ENCODE measurements at places on chromosomes 4 and X. TPM values are rescaled to one million over a fixed set of nuclear protein-coding genes. Genes with fewer than 3 reads are reported as not detected.

GRCh38 chrX:151396042-151396824 lies 773 bp upstream of the VMA21 start:
- DNase-seq: no peak

- DNase-seq: no peak
Observed at GRCh38 chr4:2962614-2963174, 512 bp downstream of the NOP14 start.

GRCh38 chr4:140826701-140827027 lies 70.5 kb upstream of the TBC1D9 start:
- DNase-seq: no peak

Gene SLITRK4
- total RNA-seq: 6.9 TPM

DNA sequence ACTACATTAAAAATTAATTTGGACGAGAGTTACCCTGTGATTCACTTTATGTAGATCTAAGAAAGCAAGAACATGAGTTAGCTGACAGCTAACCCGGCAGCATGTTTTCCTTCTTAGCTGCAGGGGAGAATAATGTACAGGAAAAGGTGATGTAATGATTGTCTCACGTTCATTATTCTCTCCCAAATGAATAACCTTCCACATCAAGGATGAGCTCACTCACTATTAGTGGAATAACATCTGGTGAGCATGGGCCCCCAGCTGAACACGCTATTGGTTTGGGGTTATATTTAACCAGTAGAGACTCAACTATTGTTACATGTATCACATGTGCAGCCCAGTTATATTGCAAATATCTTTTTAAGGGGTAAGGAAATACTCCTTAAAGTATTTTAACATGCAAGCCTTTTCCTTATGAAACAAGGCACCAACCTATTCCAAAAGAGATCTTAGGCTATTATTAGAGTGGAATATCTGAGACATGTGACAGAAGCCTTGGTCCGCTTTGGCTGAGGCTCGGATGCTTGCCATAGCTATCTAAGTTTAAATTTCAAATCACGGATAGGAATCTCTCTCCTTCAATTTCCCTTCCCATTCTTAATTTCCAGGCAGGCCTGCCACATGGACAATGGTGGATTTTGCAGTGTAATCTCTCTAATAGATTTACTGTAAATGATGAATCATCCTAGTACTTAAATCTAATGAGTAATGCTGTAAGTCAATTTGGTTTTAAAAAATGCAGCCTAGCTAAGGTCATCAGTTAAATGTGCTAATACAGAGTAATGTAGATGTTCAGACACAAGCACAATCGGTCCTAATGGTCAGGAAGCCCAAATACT lies 99.0 kb upstream of the OTUD4 start:
- DNase-seq: no peak

DNA sequence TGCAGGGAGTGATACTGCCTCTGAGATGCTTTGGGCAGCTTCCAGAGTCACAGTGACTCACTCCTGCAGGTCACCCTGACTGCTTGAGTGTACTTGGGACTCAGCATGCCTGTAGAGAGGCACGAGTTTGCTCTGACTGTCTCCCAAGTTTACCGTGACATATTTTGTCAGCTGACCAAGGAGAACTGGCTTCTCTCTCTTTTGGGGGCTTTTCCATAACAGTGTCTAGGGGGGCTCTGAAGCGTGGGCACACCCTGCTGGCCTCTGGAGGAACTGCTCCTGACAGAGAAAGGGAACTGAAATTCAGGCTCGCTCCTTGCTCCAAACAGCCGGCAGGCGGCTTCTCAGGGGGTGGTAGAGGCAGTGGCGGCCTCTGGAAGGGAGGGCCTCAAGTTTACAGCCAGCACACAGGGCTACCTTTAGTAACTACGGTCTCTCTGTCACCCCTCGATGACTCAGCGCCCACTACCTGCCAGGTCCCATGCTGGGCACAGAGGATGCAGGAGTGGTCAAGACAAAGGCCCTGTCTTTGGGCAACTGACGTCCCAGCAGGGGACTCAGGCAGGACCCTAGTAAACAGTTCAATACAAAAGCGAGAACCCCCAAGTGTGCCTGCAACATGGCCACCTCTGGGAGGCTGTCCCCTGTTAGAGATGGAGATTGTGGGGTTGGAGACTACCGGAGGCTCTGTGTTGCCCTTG lies 17.8 kb downstream of the ZNF185 start:
- DNase-seq: no peak

Gene TLR1
- total RNA-seq: 16.5 TPM

DNA sequence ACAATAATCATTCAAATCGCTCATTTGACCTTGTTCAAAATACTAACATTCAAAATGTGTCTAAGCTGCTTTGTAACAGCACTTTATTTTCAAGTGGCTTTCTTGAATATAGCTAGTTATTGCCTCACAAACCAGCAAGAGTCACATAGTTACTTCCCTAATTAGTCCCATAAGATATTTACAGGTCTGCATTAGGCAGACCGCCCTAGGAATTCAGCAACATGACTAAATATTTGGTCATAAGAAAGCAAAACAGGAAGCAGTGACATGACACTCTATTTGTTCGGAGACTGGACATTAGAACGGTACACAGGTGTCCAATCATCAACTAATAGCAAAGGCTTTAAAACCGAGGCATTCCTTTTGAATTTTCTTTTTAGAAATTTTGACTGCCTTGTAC lies 262.0 kb downstream of the COL25A1 start:
- no peak for DNase-seq

- DNase-seq: no peak
Observed at GRCh38 chr4:107966903-107967302, 22.8 kb upstream of the HADH start.

GRCh38 chr4:139299536-139299935 lies 1.8 kb upstream of the NAA15 start:
- no peak for DNase-seq

Gene PDK3
- 27.5 TPM for total RNA-seq

DNA sequence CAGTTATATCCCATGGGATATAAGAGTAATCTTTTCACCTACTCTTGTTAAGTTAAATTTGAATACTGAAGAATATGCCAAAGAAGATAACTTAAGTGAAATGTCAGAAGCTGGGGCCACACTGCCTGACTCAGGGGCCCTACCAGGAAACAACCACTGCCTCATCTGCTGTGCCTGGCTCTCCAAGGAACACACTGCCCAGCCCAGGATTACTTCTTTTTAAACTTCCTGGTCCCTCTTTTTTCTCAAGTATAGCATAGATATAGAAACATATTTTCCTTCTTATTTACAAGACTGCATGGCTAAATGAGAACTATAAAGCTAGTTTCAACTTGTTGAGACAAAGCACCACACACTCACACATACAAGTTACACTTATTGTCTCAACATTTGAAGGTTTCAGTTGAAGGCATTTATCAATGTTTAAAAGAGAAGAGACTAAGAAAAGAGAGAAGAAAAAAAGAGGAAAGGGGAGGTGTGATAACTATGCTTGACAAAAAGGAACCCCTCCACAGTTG lies 45.2 kb downstream of the MAML3 start:
- DNase-seq: no peak

DNA sequence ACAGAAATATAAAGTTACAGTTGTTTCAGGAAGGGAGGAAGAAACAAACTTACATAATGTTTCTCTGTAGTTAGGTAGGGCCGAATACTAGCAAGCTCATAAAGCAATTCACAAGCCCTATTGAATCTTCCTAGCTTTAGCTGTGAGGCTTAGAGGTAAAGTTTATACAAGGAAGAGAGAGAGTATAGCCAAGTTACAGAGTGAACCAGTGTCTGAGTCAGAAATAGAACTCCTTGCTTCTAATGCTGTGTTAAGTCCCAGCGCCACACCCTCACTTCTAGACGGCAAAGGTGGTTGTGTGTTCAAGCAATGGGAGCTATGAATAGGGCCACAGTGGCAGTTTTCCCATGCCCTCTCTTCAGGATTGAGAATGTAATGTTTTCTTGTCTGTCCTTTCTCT lies 6.1 kb downstream of the LPAR4 start:
- DNase-seq: no peak

DNA sequence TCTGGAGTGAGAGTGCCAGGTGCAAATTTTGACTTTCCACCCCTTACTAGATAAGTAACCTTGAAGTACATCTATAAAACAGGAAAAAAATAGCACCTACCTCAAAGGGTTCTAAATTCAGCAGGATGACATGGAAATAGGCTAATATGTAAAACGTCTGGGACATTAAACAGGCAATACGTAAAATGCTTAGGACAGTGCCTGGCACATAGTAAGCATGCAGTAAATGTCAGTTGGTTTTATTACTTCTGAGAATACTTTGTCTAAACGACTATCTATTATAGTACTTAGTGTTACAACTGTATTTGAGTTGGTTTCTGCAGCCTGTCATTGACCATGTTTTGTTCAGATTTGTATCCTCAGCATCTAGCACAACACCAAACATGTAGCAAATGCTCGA lies 70.8 kb downstream of the ARX start:
- DNase-seq: no peak

DNA sequence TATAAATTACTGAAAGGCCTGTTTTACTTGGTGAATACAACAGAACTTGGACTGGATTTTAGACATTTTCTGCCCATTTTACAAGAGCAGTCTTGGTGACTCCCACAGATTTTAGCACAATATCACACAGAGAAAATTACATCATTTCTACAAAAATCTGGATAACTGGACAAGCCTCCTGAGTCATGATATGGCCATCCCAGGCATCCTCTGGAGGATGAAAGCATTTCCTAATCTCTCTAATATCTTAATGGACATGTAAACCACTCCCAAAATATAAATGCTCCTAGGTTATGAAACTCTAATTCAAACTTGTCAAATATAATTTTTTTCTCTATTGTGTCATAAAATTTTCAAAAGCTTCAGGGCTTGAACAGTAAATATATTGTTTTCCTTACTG lies 1170.8 kb upstream of the PCDH7 start:
- no peak for DNase-seq

DNA sequence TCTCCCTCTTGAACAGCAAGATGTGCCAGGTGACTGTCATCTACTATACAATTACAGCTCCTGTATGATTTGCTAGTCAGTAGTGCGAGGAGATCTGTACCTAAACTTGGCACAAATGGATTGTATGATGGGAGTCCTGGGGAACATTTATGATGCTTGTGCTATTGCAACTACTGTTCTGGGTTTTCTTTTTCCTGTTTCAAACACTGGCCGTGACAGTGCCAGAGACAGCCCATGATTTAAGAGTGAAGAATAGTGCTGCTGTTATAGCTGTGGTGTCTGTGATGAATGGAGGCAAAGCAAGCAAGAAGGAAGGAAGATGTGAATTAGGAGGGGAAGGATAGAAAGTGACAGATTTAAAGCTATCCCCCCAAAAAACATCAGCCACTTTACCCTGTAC lies 1868.9 kb downstream of the PCDH7 start:
- DNase-seq: no peak

DNA sequence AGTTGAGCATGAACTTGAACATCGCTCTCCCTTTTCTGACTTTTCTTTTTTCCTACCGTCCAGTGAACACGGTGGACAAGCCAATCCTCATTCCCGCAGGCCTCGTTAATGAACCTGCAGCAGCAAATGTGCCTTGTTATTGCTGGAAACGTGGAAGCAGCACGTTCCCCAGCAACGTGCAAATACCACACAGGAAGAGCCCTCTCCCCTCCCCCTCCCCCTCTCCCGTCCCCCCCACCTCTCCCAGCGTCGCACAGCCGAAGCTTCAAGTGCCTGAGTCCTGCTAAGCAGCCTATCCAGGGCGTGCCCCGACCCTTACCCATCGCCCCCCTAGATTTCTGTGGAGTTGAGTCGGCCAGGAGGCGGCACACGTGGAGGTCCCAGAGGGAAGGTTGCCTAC lies 219.9 kb downstream of the BCOR start:
- DNase-seq: no peak

GRCh38 chrX:10404436-10404835 lies 215.9 kb downstream of the MID1 start:
- no peak for DNase-seq

GRCh38 chrX:121010218-121010617 lies 24.7 kb upstream of the CT47A1 start:
- DNase-seq: no peak

Gene TRIM75
- total RNA-seq: not detected

Gene NKAP
- 11.4 TPM for total RNA-seq

Gene TNIP3
- 0.44 TPM for total RNA-seq

Gene TREX2
- total RNA-seq: 3.1 TPM

- DNase-seq: no peak
Observed at GRCh38 chr4:13233755-13234154, 250.4 kb downstream of the RAB28 start.

GRCh38 chr4:76898385-76898692 lies 395 bp upstream of the SOWAHB start:
- DNase-seq: no peak

DNA sequence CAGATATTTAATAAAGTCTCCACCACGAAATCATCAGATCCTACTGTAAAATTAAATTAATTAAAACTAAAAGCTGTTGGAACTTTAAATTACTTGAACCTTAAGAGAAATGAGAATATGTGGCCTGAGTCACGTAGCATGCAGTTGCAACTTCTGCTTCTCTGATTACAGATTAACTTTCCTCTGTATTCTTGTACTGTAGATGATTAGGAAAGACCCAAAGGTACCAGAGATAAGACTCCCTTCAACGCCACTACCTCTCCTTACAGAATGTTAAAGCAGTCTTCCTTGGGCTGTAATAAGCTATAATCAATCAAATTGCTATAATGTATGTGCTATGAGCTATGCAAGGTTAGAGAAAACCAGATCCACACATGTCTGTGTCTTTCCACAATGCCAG lies 47.9 kb downstream of the FAM13A start:
- no peak for DNase-seq

Gene TEX13B
- total RNA-seq: not detected

Measured in tibial nerve (tissue), 4 donors.